CD4-positive, alpha-beta T cell treated with Interleukin-15 for 1 hour (primary cell): ENCODE measurements at places on chromosomes 1 and 21.

- no peak for DNase-seq
Observed at GRCh38 chr1:173356191-173356762, 120.9 kb upstream of the PRDX6 start.

DNA sequence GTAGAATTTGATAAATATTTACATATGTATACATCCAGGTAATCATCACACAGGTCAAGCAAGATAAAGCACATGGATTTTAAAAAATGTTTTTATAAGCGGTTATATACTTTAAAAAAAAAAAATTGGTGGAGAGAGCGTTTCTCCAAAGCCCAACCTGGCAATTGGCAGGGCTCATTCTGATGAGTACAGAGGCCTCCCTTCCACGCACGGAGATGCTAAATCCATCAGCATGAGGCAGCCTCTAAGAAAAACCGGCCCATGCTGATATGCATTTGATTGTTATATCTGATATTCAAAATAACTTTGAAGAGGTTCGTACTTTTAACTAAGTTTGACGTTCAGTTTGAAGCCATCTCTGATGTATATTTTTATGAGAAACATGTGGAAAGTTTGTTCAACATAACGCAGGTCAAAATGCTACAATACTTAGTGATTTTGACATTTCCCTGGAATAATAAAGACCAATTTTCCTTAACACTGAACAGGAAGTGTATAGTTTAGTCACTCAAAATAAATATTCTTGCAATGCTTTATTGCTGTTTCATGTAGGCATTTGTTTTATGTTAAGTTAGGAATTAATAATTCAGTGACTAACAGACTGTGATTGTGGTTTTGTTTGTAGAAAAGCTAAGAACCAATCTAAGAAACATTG, 151.7 kb downstream of the NR5A2 start:
- DNase-seq = no peak

GRCh38 chr1:102884238-102884637, 224.1 kb downstream of the COL11A1 start:
- no peak for DNase-seq

DNA sequence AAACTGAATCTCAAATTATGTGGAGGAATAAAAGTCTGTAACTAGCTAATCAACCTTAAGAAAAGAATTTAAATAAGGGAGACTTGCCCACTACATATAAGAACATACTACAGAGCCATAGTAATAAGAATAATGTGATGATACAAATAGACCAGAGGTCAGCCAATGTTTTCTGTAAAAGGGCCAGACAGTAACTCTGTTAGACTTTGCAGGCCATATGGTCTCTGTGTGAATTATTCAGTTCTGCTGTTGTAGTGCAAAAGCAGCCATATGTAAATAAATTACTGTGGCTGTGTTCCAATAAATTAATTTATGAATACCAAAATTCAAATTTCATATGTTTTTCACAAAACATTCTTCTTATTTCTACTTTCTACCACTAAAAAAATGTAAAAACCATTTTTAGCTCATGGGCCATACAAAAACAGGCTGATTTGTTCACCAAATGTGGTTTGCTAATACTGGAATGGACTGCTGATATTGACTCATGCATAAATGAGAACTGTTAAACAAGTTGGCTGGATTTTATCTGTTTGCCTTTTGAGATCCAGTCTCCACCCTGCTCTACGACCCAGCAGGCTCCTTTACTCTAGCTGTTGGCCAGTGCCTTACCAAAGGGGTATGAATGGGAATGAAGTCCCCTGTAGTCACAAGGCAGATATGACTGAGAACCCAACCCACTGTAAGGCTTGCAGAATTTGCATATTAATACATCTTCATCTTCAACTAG, 98.2 kb upstream of the ZNHIT6 start:
- DNase-seq = no peak

DNA sequence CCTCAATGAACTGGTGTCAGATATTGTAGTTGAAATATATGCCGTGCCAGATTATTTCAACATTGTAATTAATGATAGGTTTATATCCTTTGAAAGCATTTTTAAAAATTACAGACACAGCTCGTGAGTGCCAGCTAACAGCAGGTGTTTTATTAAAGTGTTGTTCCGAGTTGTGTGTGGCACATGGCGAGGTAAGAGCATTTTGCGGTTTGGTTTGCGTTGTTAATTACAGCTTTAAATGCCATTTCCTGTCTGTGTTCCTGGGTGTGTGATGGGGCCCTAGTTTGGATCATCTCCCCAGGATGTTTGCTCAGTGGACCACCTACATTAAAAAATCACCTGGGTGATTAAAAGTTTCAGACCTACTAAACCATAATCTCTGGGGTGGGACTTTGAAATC, 97.4 kb downstream of the PRDM2 start:
- DNase-seq = no peak

- no peak for DNase-seq
Observed at GRCh38 chr21:24096651-24097050, 1510.6 kb downstream of the MRPL39 start.

DNA sequence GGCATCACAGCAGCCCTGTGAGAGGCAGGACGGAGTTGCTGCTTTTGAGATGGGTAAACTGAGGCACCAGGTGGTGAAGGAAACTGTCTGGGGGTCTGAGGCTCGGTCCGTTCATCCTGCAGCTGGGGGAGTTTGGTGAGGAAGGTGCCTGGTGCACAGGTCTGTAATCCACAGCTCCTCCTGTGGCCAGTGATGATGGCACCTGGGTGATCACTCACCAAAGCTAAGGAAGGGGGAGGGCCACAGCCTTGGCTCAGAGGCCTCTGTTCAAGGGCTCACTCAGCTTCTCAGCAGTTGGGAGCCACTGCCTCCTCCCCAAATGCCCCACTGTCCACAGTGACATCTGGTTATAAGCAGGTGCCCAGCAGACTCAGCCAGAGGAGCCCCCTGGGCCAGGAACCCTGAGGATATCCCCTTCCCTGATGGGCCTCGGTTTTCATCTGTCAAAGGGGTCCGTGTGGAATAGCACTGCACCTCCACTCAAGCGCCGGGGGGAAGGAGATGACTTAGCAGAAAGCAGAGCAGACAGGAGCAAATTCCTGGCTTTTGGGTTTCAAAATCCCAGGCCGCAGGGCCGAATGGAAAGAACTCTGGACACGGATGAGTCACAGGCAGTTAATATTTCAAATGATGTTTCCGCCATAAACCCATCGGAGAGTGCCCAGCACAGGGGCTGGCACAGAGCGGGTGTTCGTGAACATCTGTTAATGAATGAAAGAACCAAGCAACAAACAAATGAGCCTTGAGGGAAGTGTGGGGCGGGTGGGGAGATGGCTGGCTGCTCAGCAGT, 82.8 kb downstream of the DMRTB1 start:
- peak; percentile 6 for DNase-seq

DNA sequence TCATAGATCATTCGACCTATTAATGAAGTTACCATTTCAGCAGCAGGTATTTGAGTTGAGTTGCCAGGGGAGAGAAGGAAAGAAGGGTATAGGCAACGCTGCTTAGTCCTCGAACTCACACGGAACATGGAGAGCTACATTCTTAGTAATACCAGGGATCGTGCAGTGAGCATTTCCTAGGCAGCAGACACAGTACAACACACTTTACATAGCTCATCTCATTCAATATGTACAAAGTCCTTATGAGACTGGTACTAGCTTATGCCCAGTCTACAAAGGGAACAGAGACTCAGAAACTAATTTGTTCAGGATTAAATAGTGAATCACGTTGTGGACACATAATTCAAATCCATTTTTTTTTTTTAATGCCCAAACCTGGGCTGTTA, 25.6 kb downstream of the IRF2BP2 start:
- DNase-seq = no peak

- DNase-seq = no peak
Observed at GRCh38 chr1:63524201-63524600, 876 bp downstream of the EFCAB7 start.

DNA sequence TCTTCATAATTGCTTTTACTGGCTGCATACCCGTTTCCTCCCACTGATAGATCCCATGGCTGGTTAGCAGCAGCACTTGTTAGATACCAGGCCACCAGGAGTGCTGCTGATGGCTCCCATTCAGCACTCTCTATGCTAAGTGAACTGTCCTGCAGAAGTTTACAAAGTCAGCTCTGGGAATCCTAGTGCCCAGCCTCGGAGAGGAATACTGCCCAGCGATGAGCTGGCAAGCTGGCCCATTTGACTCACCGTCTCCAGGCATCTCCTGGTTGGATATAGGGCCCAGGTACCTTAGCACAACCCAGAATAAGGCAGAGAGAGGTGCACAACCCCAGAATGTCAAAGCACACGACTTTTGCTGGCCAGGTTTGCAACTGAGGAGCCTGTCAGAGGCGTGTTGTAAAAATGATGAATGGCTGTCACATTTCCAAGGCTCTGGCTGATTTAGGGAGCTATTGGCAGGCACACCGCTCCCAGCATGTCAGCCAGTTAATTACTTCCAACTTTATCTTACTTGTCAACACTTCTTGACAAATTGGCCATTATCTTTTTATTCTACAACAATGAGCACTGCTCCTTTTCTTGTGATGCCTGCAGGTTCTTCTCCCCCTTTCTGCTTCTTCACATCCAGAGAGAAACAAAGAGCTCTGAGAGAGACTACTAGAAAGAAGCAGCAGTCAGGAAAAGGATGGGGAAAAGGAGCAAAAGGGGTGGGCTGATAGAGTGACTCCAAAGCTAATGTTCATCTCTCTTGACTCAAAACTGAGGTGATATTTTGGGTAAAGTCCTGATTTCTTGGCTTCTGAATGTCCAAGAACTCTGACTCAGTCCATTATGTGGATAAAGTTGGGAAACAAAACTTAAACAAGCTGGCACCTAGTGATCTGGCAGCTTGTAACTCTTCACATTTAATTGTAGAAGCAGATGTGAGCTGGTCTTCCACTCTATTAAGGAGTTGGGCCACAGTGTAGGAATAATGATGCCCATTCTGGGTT, 10.8 kb upstream of the ANGPTL7 start:
- DNase-seq = no peak

- no peak for DNase-seq
Observed at GRCh38 chr1:182292193-182292741, 99.3 kb downstream of the GLUL start.

DNA sequence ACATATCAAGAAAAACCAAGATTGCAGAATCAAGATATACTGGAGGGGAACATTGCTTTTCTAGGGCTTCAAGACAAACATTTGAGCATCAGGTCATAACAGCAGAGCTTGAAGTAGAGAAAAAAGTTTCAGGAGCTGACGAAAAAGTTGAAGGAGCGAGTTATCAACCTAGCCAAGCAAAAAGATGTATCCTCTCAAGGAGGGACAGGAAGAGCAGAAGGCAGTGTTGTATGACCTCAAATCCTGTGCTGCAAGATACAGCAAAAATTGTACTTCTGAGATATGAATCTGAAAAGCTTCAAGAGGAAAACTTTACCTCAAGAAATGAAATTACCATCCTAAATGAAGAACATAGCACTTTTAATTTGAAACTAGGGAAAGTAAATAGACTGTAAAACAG, 153.1 kb downstream of the AK5 start:
- DNase-seq = no peak

- no peak for DNase-seq
Observed at GRCh38 chr1:28934676-28935075, 20.3 kb downstream of the EPB41 start.

DNA sequence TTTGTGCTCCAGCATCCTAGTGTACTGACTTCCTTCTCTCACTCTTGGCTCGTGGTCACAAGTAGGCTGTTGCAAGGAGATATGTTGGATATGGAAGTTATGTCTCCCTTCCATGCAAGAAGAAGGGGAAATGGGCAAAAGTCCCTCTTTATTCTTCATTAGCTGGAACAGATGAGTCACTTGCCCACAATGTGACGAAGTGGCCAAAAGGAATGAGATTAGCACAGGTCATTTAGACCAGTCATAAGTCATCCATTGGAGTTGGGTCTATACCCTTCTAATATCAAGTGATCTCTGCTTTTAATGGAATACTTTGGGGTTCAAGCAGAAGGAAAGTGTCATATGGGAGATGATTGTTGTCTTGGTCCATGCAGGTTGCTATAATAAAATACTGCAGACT, 91.2 kb upstream of the NGF start:
- no peak for DNase-seq

DNA sequence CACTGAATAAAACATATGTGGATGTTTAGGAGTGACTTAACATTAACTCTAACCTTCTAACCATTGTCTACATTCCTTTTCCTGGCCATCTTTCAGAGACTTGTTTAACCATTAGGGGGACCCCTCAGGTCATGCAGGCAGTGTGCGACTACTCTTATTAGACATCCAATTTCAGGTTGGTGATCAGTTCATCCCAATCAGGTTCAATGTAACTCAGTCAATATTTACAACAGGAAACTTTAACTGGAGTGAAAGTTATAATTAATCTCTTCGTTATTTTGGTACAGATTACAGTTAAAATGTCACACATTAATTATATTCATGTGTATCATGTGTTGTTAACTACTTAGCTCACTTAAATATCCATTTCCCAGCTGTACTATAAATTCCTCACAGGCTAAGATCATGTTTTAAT, 68.8 kb upstream of the RGS1 start:
- no peak for DNase-seq

- no peak for DNase-seq
Observed at GRCh38 chr21:44628707-44629391, 2.0 kb downstream of the KRTAP10-9 start.

DNA sequence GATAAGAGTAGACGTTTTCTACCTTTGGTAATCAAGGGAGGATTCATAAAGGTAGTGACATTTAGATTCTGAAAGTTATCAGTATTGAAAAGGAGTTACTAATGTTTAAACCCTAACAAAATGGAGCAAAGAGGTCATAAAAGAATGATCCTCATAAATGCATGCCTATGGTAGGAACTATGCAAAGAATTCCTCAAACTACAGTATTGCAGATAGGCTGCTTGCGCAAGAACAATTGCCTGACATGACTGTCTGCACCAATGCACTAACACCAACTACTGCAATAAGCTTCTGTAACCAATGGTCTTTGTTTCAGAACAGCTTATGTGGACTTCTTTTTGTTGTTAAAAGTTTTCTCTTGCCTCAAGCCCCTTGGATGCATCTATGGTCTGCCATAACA, 597.3 kb upstream of the ADGRL4 start:
- no peak for DNase-seq

- peak; percentile 69 for DNase-seq
Observed at GRCh38 chr1:42913426-42914091, 45.1 kb downstream of the SLC2A1 start.

GRCh38 chr1:34366875-34367624, 190.3 kb downstream of the C1orf94 start:
- no peak for DNase-seq

GRCh38 chr1:73106931-73107330, 824.6 kb upstream of the NEGR1 start:
- no peak for DNase-seq

GRCh38 chr1:154669464-154670282, 61.7 kb upstream of the ADAR start:
- peak; percentile 76 for DNase-seq

DNA sequence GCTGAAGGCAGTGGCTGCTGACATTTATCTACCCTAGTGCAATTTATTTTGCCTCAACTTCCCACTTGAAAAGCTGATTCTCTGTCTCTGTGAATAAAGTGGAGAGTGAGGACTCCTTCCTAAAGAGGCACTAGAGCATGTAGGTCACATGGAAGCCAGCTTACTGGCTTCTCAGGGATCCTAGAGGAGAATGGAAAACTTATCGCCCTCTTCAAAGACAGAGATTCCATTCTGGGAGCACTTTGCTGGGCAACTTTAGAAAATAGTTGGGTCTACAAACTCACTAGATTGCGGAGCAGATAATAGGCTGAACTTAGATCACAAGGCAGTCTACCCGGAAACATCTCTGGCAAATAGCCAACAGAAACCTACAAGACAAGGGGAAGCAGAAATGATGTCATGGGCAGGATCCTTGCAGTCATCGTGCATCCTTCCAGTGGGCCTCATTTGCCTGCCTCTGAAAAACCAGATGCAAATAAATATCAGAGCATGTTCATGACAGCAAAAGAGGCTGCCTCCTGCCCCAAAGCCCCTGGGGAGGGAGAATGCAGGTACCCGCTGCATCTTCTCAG, 104.8 kb upstream of the BARHL2 start:
- no peak for DNase-seq
